ENCODE measurements at places on chromosomes 7 and 10.

DNA sequence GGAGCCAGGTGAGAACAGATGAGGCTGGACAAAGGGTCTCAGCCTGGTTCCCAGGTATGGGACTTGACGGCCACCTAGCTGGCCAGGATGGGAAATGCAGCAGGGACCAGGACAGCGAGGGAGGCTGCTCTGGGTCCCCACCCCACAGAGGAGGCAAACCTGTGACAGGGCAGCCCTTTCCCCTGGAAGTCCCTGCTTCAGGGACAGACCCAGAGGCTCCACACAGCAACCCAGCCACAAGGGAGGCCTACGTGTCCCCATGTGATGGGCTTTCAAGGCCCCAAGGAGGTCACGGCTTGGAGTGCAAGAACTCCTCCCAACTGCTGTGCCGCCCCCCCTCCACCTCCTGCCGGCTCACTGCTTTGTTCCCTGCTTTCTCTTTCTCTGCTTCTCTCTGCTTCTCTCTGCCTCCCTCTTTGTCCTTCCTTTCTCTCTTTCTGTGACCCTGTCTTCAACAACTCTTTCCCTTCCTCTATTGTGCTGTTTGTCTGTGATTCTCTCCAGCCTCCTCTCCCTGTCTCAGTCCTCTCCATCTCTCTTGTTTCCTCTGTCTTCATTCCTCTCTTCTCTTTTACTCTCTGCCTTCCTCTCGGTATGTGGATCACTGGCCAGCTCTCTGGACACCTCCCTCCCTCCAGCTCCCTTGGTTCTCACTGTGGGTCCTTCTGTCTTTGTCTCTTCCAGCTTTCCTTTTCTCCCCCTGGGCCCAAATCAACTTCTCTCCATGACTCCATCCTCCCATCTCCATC, 9.6 kb upstream of the EIF5AL1 start:
- no peak for DNase-seq

DNA sequence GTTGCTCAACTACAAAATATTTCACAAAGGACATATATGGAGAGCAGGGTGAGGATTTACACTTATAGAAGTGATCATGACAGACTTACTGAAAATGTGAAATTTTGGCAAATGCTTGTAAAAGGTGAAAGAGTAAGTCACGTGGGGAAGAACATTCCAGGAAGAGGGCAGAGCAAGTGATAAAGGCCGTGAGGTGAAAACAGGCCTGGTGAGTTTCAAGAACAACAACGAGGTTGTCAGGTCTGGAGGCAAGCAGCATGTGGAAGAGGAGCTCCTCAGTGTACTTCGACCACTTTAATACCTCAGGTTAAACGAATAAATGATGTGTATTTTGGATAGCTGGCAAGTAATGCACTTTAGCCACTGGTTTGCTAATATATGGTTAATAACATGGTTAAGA, 706.7 kb downstream of the PCDH15 start:
- no peak for DNase-seq

- no peak for DNase-seq
Measured at GRCh38 chr10:123636598-123637325, 29.4 kb upstream of the GPR26 start.

- DNase-seq: no peak
Measured at GRCh38 chr7:17441557-17441956, 143.1 kb downstream of the AHR start.

DNA sequence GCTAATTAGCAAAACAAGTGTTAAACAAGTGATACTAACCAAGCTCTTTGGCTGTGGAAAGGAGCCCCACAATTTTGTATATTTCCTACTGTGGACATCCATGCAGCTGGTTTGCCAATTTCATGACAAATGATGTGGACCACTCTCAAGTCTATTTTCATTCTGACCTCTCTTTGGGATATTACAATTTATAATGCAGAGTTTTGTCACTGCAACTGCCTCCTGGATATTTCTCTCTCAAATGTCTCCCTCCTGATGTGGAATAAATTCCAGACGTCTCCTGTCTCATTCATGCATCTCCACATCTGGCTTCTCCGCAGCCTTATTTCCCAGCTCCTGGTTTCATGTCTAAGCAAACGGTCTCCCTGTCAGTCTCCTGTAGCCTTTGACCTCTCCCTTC, 80.6 kb upstream of the RHEB start:
- DNase-seq: no peak

- no peak for DNase-seq
Measured at GRCh38 chr10:106716381-106716780, 448.1 kb downstream of the SORCS1 start.

DNA sequence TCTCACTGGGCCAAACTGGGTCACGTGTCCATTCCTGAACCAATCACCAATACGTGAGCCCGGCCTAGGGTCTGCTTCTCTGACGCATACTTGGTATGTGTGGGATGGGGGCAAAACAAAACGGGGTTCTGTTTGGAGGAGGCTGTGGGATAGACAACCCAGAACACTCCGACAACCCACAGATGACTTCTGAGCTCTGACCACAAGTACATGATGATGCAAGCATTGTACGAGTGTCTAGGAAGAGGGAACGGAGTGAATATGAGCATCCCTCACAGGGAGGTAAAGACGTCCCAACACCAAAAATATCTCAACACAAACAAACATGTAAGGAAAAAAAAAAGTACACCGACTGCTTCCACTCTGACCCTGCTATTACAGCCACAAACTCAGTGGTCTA, 5.6 kb downstream of the DAGLB start:
- DNase-seq: no peak

- DNase-seq: no peak
Measured at GRCh38 chr7:29806208-29806994, at the start of gene WIPF3. Gene WIPF3 (plus strand): TSS chr7:29806508. CDS start chr7:29834725, 28,217 bp downstream.

DNA sequence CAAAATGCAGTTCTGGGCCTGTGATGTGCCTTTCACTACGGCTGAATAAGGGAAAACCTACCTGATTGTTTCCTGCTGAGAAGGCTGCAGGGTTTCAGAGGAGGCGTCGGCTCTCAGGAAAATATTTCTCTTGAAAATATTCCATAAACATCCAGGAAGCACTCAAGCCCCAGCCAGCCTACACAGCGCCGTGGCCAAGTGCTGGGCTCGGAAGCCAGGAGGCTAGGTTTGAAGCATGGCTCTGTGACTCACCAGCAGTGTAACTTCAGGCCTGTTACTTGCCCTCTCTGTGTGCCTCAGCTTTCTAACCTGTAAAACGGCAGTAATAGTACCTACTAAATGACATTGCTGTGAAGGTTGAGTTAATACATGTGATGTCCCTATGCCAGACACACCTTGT, 399.1 kb downstream of the GATA3 start:
- no peak for DNase-seq

GRCh38 chr7:17557251-17557671, 258.8 kb downstream of the AHR start:
- DNase-seq: no peak

- no peak for DNase-seq
Measured at GRCh38 chr7:114431189-114431588, 16.6 kb downstream of the FOXP2 start.

DNA sequence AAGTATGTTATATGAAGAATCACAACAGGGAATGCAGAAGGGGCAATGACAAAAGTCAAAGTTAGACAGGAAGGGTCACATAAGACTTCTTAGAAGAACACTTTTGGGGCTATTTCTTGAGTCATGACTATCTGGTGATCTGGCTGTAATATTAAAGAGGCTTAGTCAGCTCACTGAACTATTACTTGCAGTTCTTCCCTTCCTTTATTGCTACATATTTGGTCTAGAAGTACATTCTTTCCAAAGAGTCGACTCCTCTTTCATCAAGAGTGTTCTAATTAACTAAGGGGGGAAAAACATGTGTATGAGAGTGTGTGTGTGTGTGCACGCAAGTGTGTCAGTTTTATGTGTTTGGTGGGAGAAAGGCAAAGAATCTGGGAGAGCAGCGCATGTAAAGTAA, 247.3 kb upstream of the LRRTM3 start:
- no peak for DNase-seq

- DNase-seq: no peak
Measured at GRCh38 chr10:97427571-97428179, 1.7 kb downstream of the PGAM1 start.

DNA sequence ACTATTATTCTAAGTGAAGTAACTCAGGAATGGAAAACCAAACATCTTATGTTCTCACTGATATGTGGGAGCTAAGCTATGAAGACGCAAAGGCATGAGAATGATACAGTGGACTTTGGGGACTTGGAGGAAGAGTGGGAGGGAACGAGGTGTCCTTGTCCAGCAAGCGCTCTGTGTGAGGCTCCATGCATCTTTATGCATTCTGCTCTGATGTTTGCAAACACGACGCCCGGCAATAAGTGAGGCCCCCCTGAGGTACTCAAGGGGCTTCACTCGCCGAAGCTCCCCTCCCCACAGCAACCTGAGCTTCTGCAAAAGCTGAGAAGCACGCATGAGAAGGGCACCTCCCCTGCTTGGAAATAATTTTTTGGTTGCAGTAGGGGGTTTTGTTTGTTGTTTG, 103.3 kb downstream of the LHPP start:
- DNase-seq: no peak

DNA sequence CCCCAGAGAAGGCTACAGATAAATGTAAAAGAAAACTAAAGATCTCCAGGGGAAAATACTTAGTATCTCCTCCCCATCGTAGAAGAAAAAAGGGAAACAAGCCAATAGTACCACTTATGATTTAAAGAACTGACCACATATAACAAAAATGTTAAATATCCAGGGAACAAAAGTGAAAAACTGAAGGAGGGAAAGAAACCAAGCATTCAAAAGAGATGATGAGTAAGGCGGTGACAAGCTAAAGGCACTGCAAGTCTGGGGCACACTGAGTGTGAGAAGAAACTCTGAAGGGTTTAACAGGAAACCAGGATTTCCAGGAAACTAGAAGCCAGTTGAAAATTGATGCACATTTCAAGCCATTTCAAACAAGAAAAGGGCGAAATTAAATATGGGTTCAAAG, 226.3 kb downstream of the AHR start:
- no peak for DNase-seq

- no peak for DNase-seq
Measured at GRCh38 chr10:23158370-23158769, 33.7 kb upstream of the PTF1A start.

DNA sequence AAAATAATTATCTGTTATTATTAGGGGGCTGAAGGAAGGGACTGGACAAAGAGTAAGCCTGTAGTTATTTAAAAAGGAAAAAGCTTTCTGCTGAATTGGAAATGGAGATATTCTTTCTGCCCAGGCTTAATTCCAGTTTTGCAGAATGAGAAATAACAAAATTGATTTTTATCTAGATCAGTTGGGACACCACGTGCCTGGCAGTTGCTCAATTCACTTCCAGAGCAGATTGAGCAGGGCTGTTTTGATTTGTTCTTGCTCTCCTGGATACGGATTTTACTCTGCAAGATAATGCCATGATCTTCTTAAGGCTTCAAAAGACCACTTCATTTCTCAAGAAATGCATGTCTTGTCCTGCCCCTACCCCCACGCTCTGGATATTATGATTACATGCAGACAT, 524.3 kb downstream of the TCERG1L start:
- DNase-seq: no peak

GRCh38 chr7:90749262-90749661, 153.1 kb downstream of the CDK14 start:
- DNase-seq: no peak

- no peak for DNase-seq
Measured at GRCh38 chr7:69624435-69625230, 26.4 kb downstream of the AUTS2 start.

- no peak for DNase-seq
Measured at GRCh38 chr10:96691761-96692160, 28.6 kb downstream of the PIK3AP1 start.

DNA sequence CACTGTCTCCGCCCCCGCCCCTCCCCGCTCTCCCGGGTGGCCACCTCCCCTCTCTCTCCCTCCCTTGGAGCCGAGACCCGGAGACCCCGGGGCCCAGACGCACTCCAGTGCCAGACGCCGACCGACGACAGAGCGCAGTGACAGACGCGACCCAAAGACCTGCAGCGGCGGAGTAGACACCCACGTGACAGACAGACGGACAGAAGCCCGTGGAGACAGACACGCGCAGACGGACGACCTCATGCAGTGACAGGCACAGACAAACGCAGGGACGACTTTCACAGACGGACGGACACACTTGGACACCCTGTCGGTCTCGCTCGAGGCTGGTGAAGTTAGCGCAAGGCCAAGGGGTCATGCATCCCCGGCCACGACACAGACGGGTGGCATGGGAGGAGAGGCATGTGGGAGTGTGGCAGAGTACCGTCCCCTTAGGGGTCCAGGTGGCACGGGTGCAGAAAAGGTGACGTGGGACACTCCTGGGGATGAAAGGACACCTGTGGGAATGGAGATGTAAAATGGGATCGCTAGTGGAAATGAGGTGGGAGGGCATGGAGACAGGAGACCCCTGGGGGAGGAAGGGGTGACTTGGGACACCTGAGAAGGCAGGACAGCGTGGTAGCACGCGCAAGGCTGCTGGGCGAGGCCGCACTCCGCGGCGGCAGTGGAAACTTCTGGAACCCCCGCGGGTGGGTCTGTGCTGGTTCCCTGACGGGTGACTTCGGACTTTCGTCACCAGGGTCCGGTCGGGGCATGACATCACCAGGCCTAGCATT, 456 bp upstream of the ACHE start:
- no peak for DNase-seq

DNA sequence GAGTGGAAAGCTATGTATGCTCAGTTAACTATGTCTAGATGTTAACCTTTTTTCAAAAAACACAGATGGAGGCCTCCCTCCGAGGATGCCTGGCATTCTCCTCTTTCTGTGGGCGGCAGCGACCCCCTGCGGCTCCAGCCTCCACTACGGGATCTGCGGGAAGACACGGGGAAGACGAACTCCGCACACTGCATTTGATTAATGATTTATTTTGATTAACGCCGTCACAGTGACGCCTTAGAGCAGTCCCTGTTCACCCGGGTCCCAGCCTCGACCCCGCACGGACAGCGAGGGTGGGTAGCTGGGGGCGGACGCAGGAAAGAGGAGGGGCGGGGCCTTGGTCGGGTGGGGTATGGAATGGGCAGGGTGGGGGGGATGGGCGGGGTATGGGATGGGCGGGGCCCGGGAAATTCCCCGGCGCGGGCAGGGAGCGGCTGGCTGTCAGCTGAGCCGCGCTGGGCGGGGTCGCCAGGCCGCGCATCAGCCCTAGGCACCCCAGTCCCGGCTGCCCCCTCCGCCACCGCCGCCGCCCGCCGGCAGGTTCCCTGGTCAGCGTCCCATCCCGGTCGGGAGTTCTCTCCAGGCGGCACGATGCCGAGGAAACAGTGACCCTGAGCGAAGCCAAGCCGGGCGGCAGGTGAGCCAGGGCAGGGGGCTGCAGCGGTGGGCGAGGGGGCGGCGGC, at the start of gene OPTN:
Gene OPTN (plus strand): TSS at position 498 of the 683 bp plus-strand sequence. CDS start 8,960 bp downstream, outside the sequence.
- no peak for DNase-seq

DNA sequence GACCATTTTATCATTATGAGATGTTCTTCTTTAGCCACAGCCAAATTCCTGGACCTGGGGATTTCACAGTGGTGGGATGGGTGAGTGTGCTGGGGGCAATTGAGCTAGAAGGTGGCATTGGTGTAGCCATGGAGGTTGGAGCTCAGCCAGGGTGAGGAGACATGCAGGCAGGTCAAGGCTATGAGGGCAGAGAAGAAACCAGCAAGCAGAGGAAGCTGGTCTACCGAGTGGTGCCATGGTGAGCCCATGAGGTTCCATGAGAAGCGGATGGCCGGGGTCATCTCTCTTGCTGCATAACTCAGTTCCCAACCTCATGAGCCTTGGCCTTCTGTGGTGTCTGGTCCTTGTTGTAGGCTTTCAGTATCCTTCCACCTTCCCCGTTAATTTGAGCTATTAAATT, 91.4 kb downstream of the CARD11 start:
- DNase-seq: no peak

- no peak for DNase-seq
Measured at GRCh38 chr7:126698446-126698845, 554.3 kb downstream of the GRM8 start.

- no peak for DNase-seq
Measured at GRCh38 chr7:96224685-96225084, 97.2 kb downstream of the SLC25A13 start.
